ENCODE measurements at places on chromosomes 11 and 22. TPM values are rescaled to one million over a fixed set of nuclear protein-coding genes. Genes with fewer than 3 reads are reported as not detected.

- H3K4me3 ChIP-seq, result peak overlapping the region; percentile 12
- no peaks in the 10 kb centered on the region for H3K36me3 ChIP-seq
- H3K27ac ChIP-seq, result no peak overlapping the region
- DNase-seq, result no peak
These were observed 1.1 kb downstream of the NLRP6 start for GRCh38 chr11:279040-279965.

DNA sequence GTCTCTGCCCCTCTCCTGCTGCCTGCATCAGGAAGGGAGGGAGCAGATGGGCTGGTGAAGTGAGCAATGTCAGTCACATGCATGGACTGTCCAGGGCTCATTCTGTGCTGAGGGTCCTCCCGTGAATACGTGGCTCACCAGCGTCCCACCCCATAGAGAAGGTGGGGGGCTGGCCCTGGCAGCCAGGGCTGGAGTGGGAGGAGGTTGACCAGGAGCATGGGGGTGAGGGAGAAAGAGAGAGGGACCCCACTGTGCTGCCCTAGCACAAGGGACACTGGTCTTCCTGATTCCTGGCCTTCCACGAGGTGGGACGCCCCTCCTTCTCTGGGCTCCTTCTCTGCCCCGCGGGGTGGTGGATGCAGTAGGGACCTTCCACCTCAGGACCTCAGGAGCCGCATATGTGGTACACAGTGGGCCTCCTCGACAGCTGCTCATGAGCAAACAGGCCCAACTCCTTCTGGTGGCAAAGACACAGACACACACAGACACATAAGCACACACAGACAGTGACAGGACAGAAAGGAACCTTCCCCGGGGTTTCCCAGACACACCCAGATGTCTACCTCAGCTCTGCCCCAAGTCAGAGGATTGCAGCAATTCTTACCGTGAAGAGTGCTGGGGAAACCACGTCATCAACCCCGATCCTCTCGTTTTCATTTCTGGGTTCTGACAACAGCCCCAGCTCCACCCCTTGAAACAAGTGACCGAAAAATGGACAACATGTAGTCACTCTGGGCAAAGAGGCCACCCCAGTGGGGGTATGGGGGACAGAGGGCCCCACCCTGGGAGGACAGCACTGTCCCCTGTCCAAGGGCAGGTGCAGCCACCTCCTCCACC is 3.6 kb upstream of the APOBEC3A start:
- DNase-seq, result no peak
- H3K4me3 ChIP-seq, result no peak overlapping the region
- peak overlapping the region; percentile 34 for H3K27ac ChIP-seq
- H3K4me1 ChIP-seq, result no peaks in the 10 kb centered on the region

GRCh38 chr11:117492578-117493251 is 165.1 kb downstream of the CEP164 start:
- no peaks in the 10 kb centered on the region for H3K27me3 ChIP-seq
- H3K36me3 ChIP-seq, result no peaks in the 10 kb centered on the region
- DNase-seq, result no peak
- H3K27ac ChIP-seq, result no peak overlapping the region
- H3K4me1 ChIP-seq, result no peaks in the 10 kb centered on the region

- no peak overlapping the region for H3K27ac ChIP-seq
- no peaks in the 10 kb centered on the region for H3K27me3 ChIP-seq
- DNase-seq, result no peak
- H3K4me1 ChIP-seq, result peaks cover 14% of the 10 kb centered on the region
- no peaks in the 10 kb centered on the region for H3K36me3 ChIP-seq
These were observed 47.3 kb downstream of the TSPAN18 start for GRCh38 chr11:44774108-44774507.

DNA sequence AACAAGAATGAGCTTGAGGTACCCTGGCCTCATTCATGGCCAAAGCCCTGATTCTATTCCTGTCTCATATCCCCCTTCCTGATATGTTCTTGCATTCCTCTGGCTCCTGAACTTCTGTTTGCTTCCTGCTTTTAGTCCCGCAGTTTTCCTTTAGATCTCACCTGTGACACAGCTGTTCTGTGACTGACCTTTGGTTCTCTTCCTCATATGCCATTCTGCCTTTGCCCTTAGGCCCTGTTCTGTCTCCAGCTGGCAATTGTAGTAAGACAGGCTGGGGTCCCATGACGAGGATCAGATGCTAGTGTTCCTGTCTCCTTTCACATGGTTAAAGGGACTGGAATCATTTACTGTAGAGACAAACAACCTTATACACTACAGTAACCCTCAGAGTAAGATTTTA is 59.0 kb upstream of the PDE3B start:
- H3K4me1 ChIP-seq, result no peaks in the 10 kb centered on the region
- H3K27ac ChIP-seq, result no peak overlapping the region
- H3K27me3 ChIP-seq, result no peaks in the 10 kb centered on the region
- H3K4me3 ChIP-seq, result no peak overlapping the region

ELMOD1 gene
- not detected for total RNA-seq

DGCR6 gene
- total RNA-seq, result 3.1 TPM

DNA sequence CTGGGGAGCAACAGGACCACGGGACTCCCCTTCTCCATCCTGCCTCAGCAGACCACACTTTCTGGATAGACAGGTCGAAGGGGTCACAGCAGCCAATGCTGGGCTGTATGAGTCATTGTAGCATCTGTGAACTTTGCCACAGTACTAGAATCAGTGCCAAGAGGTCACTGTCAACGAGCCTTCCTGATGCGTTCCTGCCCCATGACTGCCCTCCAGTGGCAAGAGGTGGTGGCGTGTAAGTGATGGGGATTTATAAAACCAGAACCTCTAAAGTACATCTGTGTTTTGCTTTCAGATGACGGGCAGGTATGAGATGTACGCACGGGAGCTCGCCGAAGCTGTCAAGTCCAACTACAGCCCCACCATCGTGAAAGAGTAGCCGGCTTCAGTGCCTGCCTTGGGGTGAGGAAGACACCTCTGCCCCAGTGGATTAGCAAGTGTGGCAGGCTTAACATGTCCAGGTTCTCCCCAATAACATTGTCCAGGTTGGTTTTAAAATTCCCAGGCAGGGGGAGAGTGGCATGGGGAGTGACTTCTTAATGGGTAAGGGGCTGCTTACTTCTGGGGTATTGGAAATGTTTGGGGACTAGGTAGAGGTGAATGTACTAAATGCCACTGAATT is 29.4 kb downstream of the GUCD1 start:
- H3K4me3 ChIP-seq, result no peak overlapping the region
- H3K36me3 ChIP-seq, result no peaks in the 10 kb centered on the region
- H3K27me3 ChIP-seq, result no peaks in the 10 kb centered on the region
- no peak overlapping the region for H3K27ac ChIP-seq
- no peak for DNase-seq
